ENCODE measurements at places on chromosomes 2 and 18.

- DNase-seq, result no peak
Measured at GRCh38 chr2:203122317-203122986, 107.8 kb downstream of the NBEAL1 start.

- DNase-seq, result no peak
Measured at GRCh38 chr2:51624995-51625394, 593.1 kb upstream of the NRXN1 start.

GRCh38 chr2:226609366-226609765 lies 190.3 kb downstream of the IRS1 start:
- DNase-seq, result no peak

- DNase-seq, result no peak
Measured at GRCh38 chr18:6079406-6079805, 184.1 kb upstream of the TMEM200C start.

- DNase-seq, result no peak
Measured at GRCh38 chr2:234339501-234339900, 157.4 kb downstream of the ARL4C start.

GRCh38 chr2:43174368-43174916 lies 52.0 kb downstream of the ZFP36L2 start:
- DNase-seq, result peak; percentile 64

DNA sequence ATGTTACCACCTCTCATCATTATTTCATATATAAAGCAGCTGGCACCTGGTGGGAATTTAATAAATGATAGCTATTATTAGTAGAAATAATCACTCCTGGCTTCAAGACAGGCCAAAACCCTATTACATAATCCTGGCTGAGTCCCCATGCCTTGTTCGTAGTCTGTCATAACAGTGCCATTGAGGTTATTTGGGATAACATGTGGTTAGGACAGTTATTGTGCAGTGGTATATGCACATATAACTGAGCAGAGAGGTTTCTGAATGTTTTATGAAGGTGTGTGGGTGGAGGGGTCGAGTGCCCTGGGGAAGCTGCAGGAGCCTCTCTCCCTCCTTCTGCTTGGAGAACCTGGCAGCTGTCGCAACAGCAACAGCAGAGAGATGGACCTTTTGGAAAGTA lies 162.4 kb upstream of the NABP1 start:
- DNase-seq, result no peak

- no peak for DNase-seq
Measured at GRCh38 chr18:14942275-14942674, 194.3 kb downstream of the ANKRD30B start.

DNA sequence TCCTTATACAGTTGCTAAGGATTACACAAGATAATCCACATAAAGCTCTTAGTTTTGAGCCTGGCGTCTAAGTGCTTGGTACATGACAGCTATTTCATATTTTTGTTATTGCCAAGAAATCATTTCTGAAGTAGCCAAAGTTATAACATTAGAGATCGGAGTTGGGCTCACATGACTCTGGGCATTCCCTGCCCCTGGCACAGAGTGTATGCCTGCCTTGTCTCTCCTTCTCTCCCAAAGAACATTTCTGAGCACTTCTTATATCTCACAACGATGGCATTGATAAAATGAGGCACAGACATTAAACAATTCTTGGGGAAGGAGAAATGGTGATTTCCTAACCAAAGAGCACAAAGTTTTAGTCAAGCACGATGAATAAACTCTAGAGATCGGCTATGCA lies 87.7 kb upstream of the DDX18 start:
- no peak for DNase-seq

DNA sequence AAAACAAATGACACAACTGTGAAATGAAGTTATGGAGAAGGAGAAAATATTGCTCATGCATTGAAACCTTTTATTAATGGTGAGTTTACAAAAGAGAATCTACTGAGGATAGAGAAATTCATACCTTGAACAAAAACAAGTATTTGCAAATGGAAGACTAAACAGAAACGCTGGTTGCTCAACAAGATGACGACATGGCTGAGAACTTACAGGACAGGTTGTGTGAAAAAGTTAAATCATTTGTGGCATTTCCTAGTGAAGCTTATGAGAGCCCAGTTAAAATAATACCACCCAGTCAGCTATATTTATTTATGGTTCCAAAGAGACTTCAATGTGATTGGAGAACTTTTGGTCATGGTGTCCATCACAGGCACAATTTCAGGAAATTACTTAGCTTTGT lies 148.6 kb upstream of the PKDCC start:
- no peak for DNase-seq

DNA sequence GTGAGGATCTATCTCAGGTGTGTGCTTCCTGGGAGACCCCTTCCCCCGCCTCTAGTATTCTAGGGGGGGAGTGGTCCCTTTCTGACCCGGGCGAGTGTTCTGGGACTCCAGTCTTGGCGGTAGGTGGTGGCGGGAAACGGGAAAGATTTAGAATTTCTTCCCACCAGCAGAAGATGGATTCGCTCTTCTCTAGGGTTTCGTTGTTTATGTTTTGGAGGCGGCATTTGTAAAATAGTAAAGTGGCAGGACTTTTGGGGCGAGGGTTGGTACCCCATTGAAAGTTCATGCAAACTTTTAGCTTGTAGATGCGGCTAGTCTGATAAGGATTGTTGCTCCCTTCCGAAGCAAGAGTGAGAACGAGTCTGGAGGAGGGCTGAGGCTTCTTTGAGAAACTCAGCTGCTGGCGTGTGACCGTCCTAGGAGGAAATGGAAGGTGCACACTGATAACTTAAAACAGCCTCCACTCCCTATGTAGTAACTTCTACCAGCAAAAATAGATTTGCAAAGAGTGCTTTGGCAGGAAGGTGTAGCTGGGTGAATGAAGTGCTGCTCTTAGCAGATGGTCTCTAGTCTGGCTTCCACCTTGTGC lies 412 bp downstream of the GPD2 start:
- DNase-seq, result no peak

DNA sequence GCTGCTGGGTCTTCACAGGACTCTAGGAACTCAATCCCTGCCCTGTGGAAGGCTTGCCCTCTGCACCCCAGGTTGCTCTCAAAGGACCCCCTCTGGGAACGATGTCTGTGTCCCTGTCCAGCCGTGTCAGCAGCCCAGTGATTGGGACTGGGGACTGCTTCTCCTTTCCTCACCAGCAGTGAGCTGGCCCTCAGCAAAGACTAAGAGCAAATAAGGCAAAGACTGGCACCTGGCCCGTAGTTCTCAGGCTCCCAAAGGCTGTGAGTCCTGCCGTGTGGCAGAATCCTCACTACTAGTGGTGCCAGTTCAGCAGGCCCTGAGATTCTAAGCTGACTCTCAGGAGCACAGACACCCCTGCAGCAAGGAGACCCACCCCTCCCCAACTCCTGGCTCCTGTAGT lies 47.8 kb downstream of the TMEM163 start:
- DNase-seq, result no peak

GRCh38 chr2:241381872-241382271 lies 25.8 kb downstream of the FARP2 start:
- DNase-seq, result no peak

GRCh38 chr2:44178950-44179349 lies 10.3 kb downstream of the PPM1B start:
- no peak for DNase-seq

- no peak for DNase-seq
Measured at GRCh38 chr2:98975611-98976010, 39.6 kb upstream of the CRACDL start.
